NCI-H1694 treated with DMSO at 0.1 percent for 48 hours (cell line): ENCODE measurements at places on chromosomes 2 and 18.

DNA sequence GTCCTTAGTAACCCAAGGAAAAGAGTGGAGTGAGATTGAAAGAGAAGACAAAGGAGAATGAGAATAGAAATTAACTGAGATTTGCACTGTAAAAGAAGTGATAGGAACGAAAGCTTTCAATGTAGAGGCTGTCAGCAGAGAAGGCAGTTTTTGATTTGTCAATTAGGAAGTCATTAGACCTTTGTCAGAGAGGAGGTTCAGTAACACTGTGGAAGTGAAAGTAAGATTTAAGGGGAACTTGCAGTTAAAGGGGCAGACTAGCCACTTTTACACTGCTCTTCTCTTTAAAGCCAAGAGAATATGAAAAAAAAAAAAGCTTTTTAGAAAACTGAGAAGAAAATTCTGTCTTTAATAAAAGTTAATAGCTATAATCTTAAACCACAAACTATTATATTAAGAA lies 11.5 kb upstream of the KYNU start:
- DNase-seq: no peak

DNA sequence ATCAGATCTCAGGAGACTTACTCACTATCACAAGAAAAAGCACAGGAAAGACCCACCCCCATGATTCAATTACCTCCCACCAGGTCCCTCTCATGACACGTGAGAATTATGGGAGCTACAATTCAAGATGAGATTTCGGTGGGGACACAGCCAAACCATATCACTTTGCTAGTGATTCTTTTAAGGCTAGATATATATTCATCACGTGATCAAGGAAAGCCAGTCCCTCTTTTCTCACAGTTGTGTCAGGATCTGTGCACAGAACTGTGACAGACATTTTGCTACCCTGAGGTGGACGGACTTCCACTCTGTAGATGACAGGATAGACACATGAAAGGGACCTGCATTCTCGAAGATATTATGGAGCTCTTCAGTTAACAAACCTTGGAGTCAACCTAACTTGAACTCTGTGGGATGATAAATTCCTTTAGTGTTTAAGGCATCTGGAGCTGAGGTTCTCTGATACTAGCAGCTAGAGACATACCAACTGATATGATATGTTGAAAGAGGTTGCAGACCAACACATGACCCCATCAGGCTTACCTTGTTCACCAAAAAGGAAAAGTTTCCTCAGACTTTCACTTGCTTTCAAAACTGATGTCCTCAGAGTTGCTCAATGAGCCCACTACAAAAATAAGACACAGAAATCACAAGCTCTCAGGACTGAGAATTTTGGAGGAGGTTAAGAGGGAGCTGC lies 66.3 kb upstream of the SCG2 start:
- DNase-seq: no peak

DNA sequence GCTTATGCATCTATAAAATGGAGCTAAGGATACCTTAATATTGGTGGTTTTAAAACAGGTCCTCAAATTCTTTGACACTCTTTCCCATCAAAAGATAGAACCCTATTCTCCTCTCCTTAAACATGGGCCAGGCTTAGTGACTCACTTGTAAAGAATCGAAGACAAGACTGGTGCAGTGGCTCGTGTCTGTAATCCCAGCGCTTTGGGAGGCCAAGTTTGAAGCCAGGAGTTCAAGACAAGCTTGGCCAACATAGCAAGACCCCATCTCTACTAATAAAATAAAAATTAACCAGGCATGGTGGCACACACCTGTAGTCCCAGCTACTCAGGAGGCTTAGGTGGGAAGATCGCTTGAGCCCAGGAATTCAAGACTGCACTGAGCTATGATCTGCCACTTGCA lies 44.5 kb downstream of the CYBRD1 start:
- no peak for DNase-seq

DNA sequence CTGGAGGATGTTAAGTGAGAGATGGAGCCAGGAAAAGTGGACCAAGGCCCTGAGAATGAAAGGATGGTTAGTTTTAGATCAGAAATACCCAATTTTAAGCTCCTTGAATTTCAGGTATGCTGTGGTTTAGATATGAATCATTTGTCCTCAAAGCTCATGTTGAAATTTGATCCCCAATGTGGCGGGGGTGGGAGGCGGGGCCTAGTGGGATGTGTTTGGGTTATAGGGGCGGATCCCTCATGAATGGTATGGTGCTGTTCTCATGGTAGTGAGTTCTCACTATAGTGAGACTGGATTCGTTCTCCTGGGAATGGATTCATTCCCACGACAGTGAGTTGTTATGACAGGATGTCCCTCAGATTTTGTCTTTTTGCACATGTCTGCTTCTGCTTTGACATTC lies 11.4 kb downstream of the MYO5B start:
- DNase-seq: no peak

DNA sequence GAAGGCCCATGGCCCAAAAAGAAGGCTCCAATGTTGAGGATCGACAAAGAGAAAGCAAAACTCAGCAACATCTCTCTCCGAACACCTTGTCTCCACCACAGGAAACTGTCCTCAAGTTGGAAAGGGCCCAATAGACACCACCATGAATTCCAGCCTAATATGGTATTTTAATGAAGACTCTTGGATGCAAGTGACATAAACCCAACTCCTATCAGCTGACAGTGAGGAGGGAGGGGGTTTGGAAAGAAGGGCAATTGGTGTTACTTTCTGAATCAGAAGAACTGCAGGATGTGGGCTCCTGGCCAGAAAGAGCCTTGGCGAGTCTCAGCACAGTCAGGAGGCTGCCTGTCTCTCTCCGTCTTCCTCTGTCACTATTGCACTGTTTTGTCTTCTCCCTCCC lies 40.3 kb upstream of the SIGLEC15 start:
- no peak for DNase-seq

DNA sequence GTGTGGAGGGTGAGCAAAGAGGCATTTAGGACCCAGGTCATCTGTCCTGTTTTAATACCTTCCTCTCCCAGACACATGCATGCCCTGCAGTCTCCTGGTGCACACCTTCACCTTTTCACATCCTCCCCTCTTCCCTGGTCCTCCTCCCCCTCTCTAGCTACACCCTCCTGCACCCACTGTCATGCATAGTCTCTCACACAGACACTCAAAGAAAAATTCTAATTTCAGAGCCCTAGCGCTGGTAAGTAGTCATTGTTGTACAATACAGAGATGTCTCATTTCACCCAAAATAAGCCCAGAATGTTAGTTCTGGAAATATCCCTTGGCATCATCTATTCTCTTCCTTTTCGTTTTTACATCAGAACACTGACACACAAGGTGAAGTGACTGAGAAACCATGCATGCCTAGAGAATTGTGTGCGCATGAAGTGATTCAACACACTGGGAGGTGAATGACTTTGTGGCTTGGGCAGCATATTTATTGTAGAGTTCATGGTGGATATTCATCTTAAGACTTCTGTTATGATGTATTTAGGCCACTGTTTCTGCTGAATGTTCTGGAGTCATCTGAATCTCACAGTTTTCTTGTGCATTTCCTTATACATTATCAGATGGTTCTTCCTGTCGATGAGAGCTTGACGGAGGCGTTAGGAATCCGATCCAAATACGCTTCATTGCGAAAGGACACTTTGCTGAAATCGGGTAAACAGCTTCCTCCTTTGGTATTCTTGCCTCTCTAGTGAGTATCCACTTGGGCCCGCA lies 69.9 kb downstream of the COA5 start:
- no peak for DNase-seq

DNA sequence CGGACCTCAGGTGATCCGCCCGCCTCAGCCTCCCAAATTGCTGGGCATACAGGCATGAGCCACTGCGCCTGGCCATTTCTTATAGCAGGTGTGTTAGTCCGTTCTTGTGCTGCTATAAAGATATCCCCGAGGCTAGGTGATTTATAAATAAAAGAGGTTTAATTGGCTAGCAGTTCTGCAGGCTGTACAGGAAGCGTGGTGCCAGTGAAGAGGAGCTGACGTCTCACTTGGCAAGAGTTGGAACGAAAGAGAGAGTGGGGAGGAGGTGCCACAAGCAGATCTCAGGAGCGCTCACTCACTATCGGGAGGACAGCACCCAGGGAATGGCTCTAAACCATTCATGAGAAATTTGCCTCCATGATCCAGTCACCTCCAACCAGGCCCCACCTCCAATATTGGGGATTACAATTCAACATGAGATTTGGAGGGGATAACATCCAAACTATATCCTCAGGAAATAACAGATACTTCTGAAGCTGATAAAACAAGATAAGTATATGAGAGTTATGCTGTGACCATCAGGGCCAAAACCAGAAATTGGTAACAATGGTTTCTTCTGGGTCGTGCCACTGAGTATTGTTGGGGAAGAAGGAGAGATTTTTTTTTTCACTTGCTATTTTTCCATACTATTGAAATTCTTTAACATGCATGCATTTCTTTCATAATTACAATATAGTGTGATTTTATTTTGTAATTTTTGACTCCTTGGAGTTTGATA lies 7.4 kb upstream of the RMC1 start:
- DNase-seq: no peak

GRCh38 chr2:120626566-120626965 lies 109.1 kb upstream of the GLI2 start:
- no peak for DNase-seq

DNA sequence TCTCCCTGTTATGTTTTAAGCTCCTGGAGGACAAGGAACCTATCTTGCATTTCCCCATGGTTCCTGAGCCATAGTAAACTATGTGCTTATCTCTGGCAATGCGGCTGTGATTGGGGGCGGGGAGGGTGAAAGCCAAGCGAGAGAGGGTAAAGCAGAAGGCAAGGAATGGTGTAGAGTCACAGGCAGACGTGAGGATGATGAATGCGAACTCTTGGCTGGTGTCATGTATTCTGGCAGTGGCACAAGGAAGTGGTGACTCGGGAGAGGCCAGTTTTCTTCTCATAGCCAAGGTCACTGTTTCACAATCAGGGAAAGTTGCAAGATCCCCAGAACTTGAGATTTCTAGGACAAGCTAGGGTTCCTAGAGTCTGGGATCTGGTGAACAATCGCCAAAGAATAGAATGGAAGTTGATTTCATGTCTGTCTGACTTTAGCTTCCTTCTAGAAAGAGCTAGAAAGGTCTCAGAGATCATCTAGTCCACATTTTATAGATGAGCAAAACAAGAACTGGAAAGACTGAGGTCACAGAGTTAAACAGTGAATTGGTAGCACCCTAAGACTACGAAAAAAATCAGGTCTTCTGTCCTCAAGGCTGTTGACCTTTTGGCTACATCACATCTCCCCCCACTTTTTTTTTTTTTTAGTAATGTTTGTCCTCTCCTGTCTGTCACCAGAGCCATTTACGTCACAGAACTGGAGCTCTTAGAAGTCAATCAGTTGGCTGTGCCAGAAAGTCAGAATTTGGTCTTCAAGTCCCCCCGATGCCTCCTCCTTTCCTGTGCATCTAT lies 137.0 kb downstream of the BCL11A start:
- DNase-seq: no peak

DNA sequence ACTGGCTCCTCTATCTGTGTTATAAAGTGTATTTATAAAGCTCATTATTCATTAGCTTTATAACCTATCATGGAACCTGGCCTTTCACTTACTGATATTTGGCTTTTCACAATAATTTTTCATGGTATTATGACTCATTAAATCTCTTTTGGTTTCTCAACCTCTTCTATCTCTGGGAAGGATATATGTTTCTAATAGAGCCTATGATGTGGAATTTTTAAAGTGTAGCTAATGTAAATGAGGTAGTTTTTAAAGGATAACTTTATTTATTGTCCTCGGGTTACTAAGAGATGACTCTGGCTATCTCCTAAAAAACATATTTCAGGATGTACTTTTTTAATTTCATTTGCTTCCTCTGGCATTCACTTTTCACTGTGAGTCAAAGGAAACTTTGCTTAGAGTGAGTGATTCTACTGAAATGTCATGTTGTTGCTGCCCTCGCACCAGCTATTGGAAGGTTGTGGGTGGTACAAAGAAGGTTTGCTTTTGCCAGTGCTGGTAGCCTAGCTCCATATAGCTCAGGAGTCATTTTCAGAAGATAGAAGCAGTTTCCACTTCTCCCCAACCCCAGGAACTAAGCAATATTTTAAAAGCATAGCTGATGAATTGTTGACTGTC lies 85.2 kb upstream of the RPE start:
- no peak for DNase-seq

- no peak for DNase-seq
These were observed 54.6 kb upstream of the PHLPP1 start for GRCh38 chr18:62660691-62661090.

DNA sequence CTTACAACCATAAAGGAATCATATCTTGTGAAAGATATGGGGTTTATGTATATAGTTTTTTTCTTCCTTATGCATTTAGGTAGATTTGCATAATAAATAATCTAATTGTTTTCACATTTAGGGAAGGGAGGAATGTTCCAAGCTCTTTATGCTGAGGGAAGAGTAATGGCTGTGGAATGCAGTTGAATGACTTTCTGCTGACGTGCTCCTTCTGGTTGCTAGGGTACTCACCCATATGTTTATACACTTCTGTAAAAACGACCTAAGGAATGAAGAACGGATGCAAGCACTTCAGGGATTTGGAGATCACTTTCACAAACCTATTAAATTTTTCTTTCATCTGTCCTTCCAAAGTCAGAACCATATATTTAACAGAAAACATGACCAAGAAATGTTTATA lies 29.2 kb upstream of the PPP4R1 start:
- DNase-seq: no peak

DNA sequence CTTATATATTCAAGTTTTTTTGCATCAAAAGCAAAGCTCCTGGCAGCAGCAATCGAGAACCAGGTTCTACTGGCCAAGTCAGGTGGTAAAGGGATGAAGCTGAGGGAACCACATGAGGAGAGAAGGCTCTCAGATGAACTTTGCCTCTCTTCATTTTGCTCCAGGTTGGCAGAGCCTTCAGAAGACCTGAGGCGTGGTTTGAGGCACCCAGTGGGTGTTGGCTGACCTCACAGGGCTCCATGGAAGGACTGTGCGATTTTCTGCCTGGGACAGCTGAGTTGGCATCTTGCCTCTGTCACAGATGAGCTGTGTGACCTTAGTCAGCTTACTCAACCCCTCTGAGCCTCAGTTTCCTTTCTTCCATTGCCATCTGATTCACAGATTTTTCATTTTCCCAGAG lies 89.0 kb downstream of the INSIG2 start:
- no peak for DNase-seq

GRCh38 chr18:5287854-5288253 lies 7.7 kb downstream of the ZBTB14 start:
- DNase-seq: no peak

DNA sequence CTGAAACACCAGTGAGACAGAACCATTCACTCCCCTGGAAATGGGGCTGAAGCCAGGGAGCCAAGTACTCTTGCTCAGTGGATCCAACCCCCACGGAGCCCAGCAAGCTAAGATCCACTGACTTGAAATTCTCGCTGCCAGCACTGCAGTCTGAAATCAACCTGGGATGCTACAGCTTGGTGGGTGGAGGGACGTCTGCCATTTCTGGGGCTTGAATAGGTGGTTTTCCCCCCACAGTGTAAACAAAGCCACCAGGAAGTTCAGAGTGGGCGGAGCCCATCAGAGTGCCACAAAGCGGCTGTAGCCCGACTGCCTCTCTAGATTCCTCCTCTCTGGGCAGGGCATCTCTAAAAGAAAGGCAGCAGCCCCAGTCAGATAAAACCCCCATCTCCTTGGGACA lies 292.8 kb downstream of the LNPK start:
- DNase-seq: no peak
